AG08396 (cell line): ENCODE measurements at places on chromosomes 4 and X.

GRCh38 chr4:183392377-183392776, 52.1 kb upstream of the CDKN2AIP start:
- no peak for DNase-seq

DNA sequence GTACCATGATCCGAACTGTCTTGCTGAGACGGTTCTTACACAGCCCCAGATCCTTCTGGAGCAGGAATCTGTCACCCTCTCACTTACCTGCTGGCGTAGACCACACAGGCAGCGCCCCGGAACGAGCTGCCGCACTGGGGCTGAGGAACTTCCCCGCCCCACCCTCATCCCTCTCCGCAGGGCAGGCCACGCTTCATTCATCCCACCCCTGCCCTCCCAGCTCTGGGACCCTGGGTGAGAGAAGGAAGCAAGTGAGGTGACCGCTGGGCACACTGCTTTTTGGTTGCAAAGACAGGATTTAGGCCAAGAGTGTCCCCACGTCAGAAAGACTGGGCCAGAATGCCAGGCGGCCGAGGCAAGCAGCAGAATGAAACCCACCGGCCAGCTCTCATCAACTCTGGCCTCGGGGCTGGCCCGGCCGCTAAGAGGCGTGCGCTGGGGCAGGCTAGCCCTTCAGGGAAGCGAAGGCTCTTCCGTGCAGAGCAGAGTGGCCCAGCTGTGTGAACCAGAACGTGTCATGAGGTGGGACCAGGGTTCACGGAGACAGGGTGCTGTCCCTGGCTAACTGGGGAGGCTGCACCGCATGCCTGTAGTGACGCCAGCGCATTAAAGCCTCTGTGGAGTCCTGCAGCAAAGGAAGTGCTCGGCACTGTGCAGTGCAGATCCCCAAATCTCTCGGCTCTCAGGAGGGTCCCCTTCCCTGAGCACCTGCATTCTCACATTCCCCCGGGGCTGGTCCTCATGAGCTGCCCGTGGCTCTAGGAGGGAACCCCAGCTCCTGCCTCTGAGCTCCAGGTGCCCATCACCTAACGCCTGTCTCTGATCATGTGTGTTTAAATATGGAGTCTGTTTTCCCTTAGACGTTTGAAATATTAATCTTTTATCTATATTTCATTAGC, 6.4 kb downstream of the LRPAP1 start:
- DNase-seq = no peak

GRCh38 chr4:52976523-52977230, 114.6 kb downstream of the RASL11B start:
- DNase-seq = no peak

DNA sequence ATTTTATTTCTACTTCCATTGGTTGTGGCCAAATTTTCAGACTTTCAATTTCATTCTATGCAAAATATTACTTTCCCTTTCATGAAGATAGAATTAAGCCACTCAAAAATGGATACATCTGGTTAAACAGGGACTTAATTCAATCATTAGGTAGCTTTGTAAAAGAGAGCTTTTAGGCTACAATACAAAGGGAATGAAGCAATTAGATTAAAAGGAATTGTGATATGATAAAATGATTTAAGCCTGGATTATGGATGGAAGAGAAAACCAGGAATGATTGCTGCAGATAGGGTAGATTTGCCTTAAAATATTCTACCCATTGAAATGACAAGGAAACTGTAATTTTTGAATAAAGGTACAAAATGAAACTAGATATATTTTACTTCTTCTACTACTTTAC, 134.6 kb upstream of the PDHA2 start:
- DNase-seq = no peak
